ENCODE measurements at places on chromosomes 4 and X.
A peak's percentile ranks its signal among the peaks of the same experiment; 100 is the strongest.

DNA sequence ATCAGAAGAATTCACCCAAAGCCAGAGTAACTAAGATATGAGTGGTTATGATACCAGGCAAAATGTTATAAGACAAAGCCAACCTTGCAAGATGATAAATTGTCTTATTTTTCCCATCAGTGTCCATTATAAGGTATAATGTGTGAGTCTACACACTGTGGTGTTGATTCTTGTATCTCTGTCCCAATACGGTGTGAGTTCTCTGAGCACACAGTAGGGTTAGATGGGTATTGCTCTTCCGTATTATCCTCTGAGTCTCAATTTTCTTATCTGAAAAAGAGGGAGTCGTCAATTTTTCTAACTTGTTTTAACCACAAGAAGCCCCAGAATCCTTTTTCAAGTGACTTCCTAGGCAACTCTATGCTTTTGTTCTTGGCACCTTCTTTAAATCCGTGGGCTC is 69.9 kb downstream of the HMGB2 start:
- no peak for DNase-seq

DNA sequence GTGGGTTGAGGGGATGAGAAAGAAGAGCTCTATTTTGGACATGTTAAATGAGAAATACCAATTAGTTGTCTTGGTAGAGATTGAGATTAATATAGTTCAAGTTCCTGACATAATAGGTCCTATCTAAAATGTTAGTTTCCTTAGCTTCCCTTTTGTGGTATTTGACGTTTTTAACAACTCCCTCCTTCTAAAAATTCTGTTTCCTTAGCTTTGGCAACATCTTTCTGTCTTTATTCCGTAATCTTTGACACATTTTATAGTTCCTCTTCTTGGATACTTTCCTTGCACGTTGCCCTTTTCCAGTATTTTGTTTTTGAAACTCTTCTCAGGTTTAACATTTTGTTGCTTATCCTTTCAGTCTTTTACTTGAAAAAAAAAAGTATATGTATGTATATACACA is 36.9 kb downstream of the LAMTOR3 start:
- no peak for DNase-seq

GRCh38 chrX:71326394-71326793 is 24.8 kb downstream of the ITGB1BP2 start:
- DNase-seq = no peak

DNA sequence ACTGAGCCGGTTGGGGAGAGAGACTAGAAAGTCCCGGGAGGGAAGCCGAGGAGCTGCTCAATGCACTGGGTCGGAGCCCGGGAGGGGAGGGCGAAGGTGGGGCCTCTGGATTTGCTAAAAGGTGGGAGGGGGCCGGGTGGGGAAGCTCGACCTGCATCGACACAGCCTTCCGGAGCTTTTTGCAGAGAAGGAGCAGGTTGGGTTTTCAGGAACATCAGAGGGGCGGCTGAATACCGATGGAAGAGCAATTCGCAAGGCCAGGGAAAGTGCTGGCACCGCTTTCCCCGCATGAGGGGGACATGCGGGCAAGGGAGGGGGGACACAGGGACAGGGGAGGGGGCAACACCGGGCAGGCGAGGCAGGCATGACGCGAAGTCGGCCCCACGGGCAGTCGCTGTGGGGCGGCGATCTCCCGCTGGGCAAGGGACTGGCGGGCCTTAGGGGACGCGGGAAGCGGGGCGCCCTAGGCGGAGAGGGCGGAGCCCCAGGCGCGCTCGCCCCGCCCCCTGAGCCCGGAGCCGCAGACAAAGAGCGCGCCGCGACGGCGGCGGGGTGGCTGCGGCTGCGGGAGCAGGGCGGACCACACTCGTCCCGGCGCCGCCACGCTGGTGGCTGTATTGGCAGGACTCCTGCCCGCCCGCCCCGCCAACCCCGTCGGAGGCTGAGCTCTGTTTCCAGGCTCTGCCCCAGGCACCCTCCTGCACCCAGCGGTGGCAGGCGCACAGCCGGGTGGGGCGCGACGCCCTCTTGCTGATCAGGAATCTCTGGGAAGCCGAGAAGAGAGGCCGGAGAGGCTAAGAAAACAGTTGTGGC is 11.6 kb downstream of the PDZD4 start:
- peak; percentile 35 for DNase-seq

- no peak for DNase-seq
These were observed 1.0 kb downstream of the PRDX4 start for GRCh38 chrX:23668335-23668734.

DNA sequence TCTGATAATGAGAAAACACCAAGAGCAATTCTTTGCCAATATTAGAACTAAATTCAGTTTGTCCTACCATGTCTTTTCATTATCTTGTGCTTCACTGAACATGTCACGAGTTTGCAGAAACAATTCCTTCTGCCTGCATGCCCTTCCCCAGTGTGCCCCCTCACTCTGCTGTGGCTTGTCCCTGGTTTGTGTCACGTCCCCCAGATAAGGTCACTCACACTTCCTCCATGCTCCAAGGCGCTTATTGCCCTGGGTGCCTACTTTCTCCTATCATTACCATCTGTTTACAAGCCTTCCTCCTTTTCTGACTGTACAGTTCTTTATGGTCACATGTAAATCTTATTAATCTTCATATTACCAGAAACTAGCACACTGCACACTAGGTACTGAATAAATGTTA is 394.1 kb downstream of the KCNIP4 start:
- no peak for DNase-seq

- no peak for DNase-seq
These were observed 22.9 kb upstream of the USP53 start for GRCh38 chr4:119189638-119190037.

- no peak for DNase-seq
These were observed 15.0 kb downstream of the UGT8 start for GRCh38 chr4:114613560-114613959.

DNA sequence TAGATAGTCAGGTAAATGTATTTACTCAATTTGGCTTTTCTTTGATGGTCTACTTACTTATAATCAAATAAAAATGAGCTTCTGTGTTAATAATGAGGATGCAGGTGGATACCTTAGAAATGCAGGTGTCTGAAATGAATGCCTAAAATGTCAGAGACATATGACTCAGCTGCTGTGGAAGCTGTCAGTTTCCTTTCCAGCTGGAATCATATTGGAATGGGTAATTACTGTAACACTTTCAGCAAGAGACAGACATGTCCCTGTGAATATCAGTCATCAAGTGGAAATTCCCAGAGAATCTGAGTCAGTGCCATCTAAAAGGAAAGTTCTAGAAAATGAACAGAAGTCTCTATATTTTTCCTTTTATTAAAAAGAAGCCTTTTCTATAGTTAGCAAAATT is 783.0 kb upstream of the AADAT start:
- DNase-seq = no peak

GRCh38 chr4:4559596-4559995 is 17.7 kb upstream of the STX18 start:
- no peak for DNase-seq

DNA sequence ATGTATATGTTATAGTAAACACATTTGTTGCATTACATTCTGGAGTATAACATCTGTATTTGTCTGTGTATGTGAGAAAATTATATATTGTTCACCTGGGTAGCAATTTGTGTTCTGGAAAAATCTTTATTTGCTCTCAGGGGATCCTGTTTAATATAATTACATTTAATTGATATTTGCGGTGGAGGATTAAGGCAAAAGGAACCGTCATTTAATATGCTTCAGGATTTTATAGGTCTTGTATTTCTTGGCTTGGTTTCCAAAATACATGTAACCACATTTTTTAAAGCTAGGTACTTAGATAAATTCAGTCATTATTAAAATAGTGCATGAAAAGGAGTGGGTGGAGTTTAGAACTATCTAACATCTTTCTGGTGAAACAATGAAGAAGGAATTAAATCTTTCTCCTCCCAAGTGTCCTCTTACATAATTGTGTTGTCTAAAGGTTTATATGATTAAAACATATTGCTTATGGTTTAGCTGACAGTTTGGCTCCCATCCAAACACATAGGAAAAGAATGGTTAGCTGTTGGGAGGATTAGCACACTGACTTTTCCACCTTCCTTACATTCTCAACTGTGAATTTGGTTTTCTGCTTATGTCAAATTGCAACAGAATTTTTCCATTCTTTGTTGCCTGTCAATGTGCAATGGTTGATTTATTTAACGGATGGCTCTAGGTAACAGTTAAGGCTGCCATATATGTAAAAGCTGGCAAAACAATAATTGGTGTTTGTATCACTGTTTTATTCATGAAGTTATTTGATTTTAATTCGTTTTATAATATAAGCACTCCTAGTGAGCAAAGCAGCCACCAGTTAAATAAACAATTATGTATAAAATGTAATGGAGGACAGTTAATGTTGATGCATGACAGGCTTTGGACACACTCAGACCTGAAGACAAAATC is 250.8 kb upstream of the SFRP2 start:
- no peak for DNase-seq

DNA sequence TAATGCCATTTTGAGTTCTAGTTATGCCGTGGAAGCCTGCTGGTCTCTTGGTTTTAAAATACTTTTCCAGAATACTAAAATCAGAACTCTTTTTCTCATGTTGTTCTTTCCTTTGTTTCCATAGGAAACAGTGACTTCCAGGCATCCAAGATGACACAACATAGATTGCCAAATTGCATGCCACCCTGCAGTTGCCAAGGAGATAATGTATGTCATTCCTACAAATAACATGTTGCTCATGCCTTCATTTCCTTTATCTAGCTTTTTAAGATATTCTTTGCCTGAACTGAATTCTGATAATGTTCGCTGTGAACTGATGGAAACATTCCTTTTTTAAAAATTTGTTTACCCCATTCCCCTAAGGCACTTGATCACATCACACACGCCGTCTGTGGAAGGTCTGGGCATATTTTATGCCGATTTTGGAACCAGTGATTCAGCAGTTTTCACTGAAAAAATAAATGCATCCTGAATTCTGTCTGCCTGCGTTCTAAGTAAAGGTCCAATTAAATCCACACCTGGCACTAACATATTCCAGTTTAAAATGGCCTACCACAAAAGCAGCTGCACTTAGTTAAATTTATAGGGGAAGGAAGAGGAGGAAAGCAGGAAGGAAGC is 38.0 kb upstream of the COX7B2 start:
- no peak for DNase-seq

DNA sequence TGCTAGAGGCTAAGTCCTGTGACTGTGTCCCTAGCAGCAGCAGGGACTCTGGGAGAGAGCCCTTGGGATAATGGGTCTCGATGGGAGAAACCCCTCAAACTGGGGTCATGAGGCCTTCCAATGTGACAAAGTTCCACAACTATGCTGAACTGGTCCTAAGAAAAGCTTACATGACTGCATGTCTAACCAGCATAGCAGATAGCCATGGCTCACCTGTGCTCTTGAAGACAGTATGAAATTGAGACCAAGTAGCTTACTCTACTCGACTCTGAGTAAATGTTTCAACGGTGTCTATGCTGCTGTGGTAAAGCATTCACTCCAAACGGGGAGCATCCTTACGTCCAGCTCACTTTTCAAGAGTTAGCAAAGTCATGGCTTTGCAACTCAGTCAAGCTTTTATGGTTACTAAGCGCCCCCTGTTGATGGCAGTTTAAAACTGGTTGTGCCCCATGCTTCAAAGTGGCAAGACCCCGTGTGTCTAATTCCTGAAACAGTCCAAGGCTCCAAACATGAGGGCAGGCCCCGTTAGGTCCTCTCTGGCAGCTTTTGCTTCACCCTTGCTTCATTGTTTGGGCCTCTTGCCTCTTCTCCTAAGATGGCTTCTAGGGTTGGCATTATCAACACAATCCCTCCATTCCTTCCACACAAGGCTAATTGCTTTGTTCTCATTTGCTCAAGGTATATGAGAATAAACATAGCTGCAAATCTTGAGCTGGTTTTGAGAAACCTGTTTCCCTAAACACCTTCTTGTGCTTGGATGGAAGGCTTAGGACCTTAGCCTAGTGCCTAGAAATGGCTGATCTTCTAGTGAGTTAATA is 46.6 kb downstream of the CCNG2 start:
- peak; percentile 3 for DNase-seq

DNA sequence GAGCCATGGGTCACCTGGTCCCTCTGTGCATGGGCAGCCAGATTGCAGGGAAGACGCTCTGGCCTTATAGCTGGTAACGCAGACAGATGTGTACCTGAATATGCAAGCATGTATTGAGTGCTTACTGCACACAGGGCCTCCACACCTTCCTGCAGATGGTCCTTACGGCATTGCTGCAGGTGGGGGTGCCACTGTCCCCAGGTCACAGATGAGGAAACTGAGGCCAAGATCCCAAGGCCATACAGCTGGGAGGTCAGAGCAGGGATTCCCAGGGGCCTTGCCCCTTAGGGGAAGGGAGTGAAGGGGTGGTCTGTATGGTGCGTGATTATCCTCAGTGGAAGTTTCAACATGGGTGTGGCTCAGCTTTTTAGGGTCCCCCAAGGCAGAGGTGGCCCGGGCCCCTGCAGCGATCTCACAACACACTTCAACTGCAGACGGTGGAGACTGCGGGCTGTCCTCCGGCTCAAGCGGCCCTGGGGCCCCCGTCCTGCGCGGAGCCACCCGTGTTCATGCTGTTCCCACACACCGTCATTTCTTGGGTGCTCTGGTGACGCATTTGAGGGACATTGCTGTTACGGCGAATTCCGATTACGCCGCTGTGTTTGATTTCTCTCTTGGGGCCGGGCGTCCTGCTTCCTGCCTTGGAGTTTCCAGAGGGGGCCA is 8.1 kb downstream of the DOK7 start:
- DNase-seq = no peak

DNA sequence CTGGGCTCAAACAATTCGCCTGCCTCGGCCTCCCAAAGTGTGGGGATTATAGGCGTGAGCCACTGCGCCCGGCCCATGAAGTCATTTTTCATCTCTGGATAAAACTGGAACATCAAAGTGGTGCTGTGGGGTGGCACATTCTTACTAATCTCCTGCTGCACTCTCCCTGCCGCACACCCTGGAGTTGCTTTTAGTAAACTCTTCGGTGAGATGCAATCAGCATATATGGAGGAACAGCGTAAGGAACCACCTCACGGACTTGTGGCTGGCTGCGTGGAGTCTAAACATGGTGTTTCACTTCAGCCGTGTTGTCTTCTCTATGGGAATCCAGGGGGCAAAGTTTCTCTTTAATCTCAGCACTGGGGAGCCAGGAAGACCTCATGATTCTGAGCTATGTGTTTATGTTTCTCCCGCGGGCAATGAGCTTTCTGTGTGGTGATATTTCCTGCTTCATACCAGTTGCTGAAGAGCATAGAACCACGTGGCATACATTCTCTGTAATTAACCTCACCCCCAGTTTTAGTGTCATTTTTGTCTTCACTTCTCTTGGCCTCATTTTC is 2.1 kb upstream of the RHOH start:
- no peak for DNase-seq

- no peak for DNase-seq
These were observed 25.9 kb downstream of the PKD2 start for GRCh38 chr4:88033309-88033708.

GRCh38 chr4:183059797-183060196 is 39.3 kb upstream of the WWC2 start:
- no peak for DNase-seq

GRCh38 chr4:81562093-81562492 is 90.4 kb upstream of the RASGEF1B start:
- no peak for DNase-seq

GRCh38 chr4:19910861-19911525 is 340.7 kb upstream of the SLIT2 start:
- DNase-seq = no peak
